ENCODE measurements at places on chromosomes 13 and 19.

DNA sequence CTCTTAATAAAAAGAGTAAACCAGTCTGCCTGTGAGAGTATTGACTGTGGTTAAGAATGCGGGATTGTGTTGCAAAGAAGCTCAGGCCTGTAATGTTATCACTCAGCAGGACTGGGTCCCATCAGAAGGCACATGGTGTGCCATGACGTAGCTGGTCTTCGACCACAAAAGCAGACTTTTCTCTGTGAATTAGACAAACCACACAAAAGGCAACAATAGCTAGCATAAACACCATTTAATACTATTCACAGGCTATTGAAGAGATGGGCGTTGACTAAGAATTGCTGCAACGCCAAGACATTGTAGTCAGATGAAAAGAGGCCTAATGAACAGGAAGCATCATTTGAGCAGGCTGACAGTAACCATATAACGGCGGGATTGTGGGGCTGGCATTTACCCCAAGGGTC is 235.6 kb upstream of the SOX21 start:
- no peak for DNase-seq

DNA sequence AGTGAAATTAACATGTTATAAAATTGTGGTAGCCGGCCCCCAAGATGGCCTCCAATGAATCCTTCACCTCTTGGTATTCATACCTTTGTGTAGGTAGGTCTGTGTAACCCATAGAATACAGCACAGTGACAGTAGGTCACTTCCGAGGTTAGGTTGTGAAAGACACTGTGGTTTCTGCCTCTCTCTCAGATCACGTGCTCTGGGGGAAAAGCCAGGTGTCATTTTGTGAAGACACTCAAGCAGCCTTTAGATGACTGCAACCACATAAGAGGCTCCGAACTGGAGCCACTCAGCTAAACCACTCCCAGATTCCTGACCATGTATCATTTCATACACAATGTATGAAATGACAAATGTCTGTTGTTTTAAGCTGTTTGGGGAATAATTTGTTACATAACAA is 9.8 kb upstream of the USPL1 start:
- no peak for DNase-seq

DNA sequence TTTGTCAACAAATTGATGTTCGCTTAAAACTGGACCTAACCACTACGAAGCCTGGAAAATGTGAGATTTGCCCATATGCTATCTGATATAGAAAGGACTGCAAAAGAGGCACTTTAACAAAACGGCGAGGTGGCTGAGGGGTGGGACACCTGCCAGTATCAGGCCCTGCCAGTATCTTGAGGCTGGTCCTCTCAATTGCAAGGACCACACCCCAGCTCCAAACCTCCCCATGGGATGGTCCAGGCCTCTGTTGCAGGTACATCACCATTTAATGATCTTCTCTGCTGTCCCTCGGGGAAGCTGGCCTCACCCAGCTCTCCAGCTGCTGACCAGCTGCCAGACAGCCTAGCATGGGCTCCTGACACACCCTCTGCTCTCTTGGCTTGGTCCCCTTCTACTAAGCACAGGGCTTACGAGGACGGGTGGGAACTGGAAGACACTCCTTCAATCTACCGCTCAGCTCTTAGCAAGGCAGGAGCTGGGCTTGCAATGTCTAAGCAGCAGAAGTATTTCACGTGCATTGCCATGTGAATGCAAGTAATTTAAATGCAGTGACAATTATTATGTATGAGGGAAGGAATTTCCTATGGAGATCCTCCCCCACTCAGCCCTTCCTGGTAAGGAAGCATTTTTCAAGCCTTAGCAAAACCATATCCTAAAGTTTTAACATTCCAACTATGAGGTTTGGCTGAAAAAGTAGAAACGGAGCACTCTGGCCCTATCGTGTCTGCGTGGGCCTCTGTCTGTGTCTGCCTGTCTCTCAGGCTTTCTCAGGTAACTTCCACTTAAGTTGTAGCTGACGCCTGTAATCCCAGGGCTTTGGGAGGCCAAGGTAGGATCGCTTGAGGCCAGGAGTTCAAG is 63.9 kb downstream of the LATS2 start:
- no peak for DNase-seq

DNA sequence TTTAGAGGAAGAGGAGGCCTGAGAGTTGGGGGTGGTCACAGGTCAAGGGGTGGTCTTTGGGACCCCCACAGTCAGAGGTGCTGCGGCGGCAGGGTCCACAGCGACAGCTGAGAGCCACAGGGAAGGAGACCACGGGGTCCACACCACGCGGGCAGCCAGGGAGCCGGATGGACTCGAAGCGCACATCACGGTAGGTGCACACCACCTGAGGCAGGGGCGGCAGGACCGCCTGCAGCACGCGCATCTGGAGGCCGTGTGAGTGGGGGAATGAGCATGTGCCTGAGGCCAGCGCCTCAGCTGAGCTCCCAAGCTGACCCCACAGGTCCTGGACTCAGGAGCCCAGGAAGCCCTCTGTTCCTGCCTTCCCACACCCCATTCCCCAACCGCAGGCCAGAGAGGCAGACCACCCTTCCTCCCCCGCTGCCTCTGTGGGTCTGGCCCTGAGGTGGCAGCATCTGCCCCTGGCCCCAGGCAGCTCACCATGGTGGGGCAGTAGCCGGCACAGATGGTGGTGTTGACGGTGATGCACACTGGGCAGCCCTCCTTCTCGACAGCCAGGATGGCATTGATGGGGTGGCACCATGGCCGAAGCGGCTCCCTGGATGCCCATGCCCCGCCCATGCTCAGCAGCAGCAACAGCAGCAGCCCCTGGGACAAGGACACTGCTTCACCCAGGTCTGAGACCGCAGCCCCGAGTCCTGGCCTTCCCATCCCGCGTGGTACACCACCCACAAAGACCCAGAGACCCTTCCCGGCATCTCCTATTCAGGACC is 638 bp downstream of the LHB start:
- DNase-seq = no peak

DNA sequence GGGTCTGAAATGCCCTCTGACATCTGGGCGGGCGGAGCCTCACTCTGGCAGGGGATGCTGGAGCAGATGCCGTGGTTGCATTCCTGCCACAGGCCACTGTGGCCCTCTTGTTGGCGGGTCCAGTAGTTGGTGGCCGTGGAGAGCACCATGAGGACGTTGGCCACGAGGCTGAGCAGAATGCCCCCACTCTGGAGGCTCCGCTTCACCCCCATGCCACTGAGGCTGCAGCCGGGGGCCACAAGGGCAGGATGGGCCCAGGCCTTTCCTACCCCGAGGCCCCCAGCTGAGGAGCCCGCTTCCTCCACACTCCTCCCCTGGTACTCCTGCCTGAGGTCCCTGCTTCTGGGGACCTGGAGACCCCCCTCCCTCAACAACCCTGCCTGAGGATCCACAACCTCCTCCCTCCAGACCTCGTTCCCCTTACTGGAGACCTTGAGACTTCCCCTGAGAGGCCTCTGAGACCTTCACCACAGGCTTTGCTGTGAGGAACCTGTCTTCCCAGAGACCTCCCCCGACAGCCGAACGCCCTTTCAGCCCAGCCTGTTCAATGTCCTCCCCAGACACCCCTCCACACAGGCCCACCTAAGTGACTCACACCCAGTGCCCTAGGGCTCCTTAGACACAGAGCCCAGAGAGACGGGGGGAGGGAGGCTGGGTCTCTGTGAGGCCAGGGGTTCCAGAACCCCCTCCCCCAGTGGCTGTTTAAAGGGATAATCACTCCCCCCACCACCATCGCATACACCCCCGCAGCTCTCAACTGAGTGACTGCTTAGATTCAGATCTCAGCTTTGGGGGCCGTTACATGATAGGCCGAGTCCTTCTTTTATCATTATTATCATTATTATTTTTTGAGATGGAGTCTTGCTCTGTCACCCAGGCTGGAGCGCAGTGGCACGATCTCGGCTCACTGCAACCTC is at the start of gene CLDND2:
Gene CLDND2 (minus strand): TSS at position 638 of the 917 bp plus-strand sequence. CDS start 426 bp downstream, at position 212.
- DNase-seq = no peak
